ENCODE measurements at places on chromosomes 11 and 22.

DNA sequence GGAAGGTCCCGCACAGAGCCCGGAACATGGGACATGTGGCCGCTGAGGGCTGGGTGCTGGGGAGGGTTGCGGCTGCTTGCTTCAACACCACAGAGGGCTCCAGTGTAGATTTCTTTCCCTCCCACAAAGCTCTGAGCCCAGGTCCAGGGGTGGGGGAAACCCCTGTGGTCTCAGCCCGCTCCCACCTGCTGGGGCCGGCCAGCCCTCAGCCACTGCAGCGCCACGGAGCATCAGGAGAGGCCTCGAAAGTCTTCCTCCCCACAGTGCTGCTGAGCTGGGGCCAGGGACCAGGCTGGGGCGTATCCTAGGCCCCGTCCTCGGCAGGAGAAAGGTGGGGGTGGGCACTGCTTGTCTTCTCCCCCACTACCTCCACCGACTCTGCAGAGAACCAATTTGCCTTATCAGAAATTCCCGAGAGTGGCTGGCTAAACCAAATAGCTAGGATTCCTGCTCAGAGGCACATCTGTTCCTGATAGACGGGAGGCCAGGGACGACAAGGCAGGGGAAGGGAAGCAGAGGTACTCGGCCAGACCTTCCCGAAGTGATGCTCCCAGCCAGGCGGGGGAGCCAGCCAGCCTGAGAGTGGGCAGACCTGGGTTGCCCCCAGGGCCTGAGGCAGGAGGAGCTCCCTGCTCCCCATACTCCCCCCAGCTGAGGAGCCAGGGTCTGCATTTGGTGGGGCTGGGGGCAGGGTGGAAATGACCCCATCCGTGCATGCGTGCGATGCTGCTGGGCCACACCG is 18.7 kb downstream of the IGF2 start:
- DNase-seq: peak; percentile 62

DNA sequence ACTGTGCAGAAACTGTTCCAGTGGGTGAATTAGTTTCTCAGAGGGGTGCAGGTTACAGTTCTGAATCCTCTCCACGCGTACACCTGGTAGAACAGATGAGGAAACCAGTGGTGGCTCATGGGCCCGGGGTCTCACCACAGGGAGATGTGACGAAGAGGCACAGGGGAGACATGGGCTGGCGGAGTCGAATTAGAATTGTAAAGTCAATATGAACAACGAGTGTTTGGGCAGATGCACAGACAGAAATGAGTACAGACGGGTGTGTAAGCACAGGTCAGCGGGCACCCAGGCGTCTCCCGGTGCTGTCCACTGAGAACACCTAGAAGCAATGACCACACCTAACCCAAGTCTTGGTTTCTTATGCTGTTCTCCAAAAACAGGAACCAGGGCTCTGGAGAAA is 41.8 kb downstream of the GNB1L start:
- no peak for DNase-seq

DNA sequence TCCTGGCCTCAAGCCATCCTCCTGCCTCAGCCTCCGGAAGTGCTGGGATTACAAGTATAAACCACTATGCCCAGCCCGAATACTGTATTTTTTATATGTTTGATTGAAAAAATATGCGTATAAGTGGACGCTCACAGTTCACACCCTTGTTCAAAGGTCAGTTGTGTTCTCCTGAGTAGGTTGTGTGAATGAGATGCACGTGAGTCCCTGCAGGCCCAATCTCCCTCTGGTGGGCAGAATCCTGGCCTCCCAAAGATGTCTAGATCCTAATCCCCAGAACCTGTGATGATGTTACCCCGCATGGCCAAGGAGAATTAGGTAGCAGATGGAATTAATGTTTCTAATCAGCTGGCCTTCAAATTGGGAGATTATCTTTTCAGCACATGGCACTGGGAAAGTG is 41.9 kb downstream of the CTTN start:
- DNase-seq: no peak

GRCh38 chr11:65954771-65955170 is 6.8 kb upstream of the SART1 start:
- no peak for DNase-seq

- no peak for DNase-seq
These were observed 10.8 kb downstream of the CRYBA4 start for GRCh38 chr22:26632422-26633155.

DNA sequence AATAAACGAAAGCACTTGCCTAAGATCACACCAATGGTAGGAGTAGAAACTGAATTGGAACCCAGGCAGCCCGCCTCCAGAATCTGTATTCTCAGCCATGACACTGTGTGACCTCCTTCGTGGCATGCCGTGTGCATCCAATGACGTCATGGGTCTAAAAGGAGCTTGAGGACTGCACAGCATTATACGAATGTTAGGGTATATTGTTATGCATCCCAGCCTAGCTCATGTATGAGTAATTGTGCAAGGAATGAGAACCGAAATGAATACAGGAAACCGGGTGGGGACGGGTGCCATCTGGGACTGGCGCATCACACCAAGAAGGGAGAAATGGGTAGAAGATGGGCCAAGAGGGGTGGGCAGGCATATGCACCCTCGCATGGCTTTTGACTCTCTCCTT is 12.3 kb upstream of the IGSF9B start:
- DNase-seq: no peak

DNA sequence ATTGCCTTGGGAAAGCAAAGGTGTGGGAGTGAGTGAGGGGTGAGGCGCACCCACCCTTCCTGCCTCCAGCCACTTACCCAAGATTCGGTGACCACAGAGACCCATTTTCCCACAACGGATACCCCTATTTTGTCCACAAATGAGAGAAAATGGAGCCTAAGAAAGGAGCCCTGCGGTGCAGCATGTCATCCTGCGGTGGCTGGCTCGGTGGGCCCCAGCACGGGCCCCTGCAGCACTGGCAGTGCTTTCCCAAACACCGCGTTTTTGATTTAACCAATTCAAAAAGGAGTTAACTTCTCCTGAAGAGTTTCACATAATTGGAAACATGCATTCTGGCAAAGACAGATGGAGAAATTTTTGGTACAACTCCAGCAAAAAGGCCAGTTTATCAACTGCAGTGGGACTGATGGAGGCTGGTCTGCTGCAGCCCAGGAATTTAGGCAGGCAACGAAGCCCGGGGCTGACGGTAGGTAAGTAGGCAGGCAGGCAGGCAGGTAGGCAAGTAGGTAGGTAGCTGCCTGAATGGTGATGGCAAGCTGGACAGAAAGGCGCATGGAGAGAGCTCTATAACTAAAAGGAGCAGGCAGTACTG is 84.2 kb downstream of the FDX1 start:
- peak; percentile 58 for DNase-seq

- peak; percentile 15 for DNase-seq
These were observed 23.5 kb upstream of the TH start for GRCh38 chr11:2194877-2195755.

- no peak for DNase-seq
These were observed 1207.2 kb downstream of the LRRC4C start for GRCh38 chr11:40252236-40252635.

DNA sequence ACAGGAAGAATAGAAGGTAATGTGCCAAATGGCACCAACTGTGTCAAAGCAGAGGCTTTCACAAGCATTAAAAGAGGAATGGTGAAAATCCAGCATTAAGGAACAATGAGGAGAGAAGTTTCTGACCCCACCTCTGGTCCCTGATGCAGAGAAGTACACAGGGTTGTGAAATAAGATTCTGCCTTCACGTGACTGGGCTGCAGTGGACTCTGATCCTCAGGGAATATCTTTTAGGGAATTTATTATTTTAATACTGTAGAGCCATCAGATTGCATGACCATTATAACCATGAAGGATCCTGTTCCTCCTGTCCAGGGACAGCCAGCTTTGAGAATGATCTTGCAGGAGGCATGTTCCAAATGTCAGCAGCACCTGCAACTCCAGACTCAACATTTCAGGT is 74.4 kb upstream of the FAR1 start:
- no peak for DNase-seq

- DNase-seq: no peak
These were observed 97.7 kb upstream of the FGF3 start for GRCh38 chr11:69916806-69917387.

- DNase-seq: no peak
These were observed 66.1 kb downstream of the NFAM1 start for GRCh38 chr22:42365942-42366695.

DNA sequence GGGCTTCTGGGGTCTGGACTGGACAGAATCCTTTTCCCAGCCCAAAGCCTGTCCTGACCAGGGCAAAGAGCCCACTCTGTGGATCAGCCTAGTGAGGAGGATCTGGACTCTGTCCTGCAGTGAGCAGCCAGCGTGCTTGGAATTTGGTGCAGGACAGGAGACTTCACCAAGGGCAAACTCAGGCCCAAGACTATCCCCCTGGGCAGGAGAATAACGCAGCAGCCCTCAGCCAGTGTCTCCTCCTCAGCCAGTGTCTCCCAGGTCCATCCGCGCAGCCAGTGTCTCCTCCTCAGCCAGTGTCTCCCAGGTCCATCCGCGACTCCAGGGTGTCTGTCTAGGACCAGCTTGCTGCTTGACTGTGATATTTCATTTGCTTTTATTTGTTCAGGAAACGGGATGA is 1334.0 kb downstream of the TBC1D22A start:
- no peak for DNase-seq

DNA sequence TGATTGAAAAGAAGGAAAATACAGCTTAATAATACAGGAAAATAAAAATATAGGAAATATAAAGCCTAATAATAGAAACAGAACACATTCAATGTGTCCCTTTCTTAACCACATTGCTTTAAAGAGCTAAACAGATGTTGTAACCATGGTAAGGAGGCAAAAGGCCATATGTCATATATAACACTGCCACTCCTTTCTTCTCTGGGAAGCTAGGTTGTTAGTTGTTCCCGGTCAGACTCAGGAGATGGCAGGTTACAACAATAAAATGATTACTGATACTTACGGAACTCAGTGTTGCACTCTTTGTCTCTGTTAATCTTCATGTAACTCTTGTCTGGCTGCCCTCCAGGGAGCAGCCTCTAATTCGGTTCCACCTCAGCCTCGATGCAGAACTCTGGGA is 134.7 kb upstream of the PGR start:
- DNase-seq: no peak

DNA sequence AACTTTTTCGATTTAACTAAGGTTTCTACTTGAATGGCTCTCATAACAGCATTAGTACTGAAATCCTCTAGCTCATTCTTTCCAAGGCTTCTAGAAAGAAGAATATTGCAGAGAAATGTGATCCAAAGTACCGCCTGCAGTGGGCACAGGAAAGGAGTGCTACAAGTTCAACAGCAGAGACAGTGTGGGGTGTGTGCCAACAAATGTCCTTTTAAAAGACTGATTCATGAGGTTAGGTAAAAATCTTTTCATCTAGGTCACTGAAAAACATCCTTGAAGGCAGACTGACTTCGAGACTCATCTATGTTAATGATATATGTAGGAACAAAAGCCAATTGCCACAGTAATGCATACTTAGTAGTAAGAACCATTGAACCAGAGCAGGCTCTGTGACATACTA is 349.1 kb upstream of the PITPNB start:
- no peak for DNase-seq

DNA sequence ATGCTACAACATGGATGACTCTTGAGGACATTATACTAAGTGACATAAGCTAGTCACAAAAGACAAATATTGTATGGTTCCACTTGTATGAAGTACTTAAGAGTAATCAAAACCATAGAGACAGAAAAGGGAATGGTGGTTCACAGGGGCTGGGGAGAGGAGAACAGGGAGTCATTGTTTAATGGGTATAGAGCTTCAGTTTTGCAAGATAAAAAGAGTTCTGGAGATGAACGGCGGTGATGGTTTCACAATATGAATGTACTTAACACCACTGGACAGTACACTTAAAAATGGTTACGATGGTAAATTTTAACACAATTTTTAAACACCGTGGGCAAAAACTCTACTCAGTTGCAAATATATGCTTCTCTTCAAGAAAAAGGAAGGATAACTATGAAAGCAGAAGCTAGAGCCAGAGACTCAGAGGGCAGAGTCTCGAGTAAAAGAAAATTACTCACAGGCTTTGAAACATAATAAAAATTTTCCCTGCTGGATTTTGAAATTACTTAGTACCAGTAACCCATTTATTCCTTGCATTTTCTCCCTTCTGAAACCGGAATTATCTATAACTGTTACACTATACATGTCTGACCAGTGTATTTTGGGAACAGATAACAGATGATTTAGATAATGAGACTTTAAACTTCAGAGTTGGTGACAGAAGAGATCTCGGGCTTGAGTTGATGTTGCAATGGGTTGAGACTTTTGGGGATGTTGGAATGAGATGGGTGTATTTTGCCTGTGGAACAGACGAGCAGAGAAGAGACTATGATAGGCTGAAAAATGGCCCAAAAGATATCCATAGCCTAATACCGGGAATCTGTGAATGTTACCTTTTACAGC is 15.0 kb downstream of the MRTFA start:
- DNase-seq: no peak

- no peak for DNase-seq
These were observed 17.1 kb upstream of the CCT8L2 start for GRCh38 chr22:16609548-16610261.

DNA sequence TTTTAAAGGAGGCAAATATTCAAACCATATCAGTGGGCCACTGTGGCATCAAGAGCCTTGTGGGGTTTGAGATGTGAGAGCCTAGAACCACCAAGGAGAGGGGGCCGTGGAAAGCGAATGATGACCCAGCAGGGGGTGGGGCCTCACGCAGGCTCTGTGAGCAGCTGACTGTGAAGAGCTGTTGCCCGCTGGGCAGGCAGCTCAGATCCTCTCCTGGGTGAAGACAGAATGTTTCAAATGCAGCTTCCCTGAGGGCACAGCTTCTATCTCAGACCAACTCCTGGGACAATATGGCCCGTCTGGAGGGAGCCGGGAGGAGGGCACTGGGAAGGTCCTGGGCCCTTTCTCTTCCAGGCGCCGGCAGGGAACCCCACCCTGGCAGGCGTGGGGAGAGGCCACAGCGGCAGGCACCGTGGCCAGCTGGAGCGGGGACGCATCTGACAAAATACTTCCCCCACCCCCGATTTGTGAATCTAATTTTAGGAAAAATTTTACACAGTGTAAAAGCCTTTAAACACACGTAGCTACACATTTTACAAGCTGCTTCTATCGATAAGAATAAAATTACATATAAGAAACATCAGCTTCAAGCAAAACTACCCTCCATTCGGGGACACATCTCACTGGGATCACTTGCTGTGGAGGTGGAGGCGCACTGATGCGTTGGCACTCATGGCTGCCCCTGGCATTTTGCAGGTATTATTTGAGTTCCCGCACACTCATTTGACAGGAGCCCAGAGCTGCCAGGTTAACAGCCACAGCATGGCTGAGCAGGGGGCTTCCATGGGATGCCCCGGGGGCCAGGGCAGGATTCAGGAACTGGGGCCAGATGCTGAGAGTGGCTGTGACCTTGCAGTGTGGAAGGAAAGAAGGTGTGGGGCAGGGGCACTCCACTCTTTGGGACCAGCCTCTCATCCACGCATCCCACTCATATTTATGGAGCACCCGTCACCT is 40.3 kb downstream of the PARVG start:
- no peak for DNase-seq
